NCI-H187 (cell line): ENCODE measurements at places on chromosomes 5 and 9.
A peak's percentile ranks its signal among the peaks of the same experiment; 100 is the strongest.

DNA sequence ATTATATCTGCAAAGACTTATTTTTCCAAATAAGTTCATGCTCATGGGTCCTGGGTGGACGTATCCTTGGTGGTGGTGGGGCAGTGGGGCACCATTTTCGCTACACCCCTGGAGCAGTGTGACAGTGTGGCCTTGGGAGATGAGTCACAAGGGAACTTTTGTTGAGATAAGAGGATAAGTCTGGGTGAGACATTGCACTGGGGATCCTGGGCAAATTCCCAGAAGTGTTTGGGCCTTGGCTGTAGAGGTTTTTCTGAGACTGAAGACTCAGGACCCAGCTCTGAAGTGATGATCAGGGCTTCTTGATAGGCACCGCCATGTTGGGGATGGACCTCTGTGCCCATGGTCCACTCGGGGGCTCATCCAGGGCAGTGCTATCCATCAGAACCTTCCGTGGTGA lies 149.4 kb downstream of the MACROH2A1 start:
- no peak for DNase-seq

- DNase-seq, result no peak
Measured at GRCh38 chr9:137095664-137096517, 9.1 kb downstream of the MAN1B1 start.

- no peak for DNase-seq
Measured at GRCh38 chr9:37348917-37349316, 73.6 kb upstream of the GRHPR start.

DNA sequence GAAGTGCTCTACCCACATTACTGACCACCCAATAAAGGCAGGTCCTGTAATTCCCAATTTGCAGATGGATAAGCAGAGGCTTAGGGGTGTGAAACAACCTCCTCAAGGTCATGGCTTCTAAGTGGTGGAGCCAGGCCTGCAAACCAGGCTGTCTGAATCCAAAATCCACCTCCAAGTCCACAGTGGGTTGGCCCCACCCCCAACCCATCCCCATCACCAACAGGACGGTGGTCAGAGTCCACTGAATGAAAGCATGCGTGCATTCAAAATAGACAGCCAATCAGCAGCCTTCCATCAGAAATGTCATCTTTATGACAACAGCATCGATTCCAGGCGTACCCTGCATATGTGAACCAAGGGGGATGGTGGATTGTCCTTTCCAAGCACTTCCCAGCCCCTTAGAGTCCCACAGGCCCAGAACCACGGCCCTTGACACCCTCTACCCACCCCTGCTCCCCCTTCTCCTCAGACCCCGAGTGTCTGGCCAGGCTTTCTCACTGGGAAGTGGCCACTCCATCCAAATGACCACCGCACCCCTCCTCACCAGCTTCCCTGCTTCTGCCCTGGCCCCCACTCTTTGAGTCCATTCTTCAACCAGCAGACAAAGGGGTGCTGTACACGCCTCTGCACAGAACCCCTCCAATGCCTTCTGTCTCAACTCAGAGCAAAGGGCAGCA lies 133.1 kb downstream of the KCNIP1 start:
- DNase-seq, result no peak

DNA sequence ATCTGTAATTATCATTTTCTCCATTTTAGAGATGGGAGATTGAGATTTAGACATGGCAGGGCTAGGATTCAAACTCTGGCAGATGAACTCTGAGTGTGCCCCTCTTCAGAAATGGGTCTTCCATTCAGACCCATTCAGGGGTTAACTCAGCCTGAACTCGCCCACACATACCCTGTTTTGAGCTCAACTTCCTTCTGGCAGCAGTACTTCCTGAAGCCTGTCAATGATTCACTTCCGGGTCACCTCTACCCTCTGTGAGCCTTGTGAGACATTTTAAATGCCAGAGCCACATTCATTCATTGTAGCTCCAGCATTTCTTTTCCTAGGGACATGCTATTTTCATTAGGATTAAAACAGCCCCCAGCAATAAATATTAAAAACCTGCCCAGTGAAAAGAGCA lies 209.3 kb upstream of the SLC24A2 start:
- no peak for DNase-seq

GRCh38 chr5:6358434-6358820 lies 19.9 kb downstream of the MED10 start:
- no peak for DNase-seq

DNA sequence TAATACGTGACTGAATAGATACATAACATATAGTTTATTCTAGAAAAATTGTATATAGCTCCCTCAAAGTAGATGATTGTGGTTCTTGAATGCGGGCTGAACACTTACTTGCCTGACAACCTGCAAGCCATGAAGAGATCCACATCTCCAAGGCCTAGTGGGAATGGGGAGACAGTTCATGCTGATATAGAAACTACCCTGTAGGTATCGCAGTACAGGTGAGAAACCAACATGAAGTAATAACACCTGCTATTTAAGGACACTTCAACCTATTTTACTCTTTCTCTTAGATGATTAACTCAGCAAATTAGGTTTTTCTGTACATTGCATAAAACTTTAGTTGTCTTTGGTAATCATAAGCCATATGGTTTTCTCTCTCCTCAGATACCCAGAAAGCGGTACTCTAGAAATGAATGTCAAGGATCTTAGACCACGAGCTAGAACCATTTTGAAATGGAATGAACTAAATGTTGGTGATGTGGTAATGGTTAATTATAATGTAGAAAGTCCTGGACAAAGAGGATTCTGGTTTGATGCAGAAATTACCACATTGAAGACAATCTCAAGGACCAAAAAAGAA lies 47.3 kb downstream of the UHRF2 start:
- no peak for DNase-seq

DNA sequence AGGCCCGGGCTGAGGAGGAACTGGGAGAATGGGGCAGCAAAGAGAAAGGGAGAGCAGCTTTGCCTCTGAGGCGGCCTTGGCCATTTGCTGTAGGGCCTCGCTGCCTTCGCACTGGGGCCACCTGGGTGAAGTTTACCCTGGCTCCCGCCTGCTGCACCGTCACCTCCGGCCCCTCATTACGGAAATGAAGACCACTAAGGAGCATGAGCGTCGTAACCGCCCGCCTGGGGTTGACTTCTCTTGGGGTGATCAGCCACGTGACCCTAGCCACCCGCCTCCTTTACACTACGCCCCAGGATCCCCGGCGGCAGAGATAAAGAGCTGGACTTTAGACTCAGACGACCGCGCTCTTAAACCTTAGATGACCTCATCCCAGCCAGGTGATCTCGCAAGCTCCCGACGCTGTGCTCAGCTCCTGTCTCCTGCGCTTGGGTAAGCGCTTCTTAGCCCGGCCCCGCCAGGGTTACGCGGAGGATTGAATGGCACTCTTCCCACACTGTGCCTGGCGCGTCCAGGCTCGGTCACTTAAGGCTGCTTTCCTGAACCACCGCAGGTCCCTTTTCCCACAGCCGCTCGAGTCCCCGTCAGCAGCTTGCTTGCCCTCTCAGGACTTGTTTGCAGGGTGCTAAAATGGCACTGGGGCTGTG lies 107.9 kb upstream of the LARP1 start:
- no peak for DNase-seq

- DNase-seq, result no peak
Measured at GRCh38 chr9:91391818-91392217, 30.1 kb upstream of the AUH start.

GRCh38 chr5:131745155-131745554 lies 51.7 kb downstream of the FNIP1 start:
- DNase-seq, result no peak

- DNase-seq, result no peak
Measured at GRCh38 chr9:93188426-93189368, 4.8 kb downstream of the WNK2 start.

GRCh38 chr9:6641961-6642360 lies 3.6 kb downstream of the GLDC start:
- no peak for DNase-seq

GRCh38 chr5:14168793-14169262 lies 25.7 kb downstream of the TRIO start:
- no peak for DNase-seq

GRCh38 chr9:95045751-95046150 lies 271.8 kb downstream of the FANCC start:
- no peak for DNase-seq

DNA sequence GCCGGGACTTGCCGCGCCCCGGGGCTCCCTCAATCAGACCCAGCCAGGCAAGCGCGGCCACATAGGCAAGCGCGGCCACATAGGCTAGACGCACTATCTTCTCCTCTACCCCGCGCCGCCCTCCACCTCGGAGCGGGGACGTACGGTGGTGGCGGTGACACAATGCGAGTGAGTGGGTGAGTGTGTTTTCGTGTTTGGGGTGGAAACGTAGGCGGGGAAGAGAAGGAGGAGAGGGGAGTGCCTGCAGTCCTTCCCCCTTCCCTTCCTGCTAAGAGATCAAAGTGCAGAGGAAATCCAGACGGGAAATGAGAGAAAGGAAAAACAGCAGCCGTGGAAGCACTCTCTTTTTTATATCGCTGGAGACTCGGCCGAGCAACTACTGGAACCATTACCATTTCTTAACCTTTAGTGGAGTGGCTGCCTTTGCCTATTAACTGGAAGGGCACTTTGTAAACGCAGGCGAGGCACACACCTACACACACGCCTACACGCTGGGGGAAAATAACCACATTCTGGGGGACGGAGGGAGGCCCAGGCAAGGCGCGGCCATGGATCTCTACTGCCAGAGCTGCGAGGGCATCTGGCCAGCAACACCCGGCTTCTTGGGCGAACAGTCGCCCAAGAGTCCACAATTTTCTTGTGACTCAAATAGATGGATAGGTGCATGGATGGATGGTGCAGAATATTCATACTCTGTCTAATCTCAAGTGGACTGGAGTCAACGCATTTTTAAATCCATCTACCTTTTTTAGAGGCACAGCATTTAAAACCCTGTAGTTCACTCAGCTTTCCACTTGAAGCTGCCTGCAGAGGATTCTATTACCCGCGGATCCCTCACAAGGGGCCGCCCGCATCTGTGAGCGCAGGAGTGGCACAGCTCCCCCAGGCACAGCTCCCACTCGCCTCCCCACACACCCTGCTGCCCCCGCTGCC lies 2.1 kb downstream of the EDIL3 start:
- no peak for DNase-seq

DNA sequence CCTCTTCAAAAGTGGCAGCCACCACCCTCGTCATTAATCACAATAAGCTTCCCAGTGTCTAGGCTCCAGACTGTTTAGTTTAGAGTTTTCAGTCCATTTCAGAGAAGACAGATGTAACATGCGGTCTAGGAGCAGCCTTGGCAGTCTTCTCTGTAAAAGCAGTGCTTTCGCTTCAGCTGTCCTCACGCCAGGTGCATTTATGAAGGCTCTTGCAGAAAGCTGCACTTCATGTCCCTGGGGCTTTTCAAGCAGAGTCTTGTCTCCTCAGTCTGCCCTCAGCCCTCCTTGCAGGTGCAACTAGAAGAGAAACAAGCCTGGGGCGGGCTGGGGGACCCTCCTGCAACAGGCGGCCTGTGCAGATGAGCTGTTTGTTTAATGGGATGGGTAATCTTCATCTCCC lies 281.9 kb downstream of the DRD1 start:
- DNase-seq, result peak; percentile 95

DNA sequence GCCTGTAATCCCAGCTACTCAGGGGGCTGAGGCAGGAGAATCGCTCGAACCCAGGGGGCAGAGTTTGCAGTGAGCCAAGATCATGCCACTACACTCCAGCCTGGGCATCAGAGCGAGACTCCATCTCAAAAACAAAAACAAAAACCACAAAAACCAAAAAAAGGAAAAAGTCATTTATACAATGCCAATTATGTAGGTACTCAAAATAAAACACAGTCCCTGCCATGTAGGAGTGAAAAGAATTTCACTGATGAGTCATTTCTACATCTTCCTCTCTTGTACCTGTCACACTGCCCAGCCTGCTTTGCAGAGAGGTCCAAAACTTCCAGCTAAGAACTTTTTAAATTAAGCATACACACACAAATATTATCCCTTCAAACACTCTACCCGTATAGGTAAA lies 215.8 kb downstream of the EPB41L4A start:
- DNase-seq, result no peak

GRCh38 chr9:93028448-93029006 lies 30.0 kb upstream of the SUSD3 start:
- DNase-seq, result no peak

DNA sequence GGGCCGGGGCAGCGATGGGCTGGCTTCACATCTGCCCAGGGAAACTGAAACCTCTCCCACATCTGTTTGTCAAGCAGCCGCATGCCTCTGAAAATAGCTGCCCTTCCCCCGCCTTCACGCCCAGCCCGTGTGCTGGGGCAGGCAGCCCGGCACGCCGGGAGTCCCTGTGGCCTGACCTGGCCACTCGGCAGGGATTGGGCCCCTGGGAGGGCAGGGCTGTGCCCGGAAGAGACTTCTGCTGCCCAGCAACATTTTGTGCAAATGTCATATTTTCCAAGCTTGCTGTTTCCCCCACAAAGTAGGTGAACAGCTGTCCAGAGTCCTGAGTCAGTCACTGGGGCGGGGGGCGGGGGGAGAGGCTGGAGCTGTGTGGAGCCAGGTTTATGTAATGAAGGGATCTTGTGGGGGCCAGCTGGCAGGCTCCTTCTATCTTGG lies 8.2 kb downstream of the COL27A1 start:
- no peak for DNase-seq

GRCh38 chr5:78576376-78576775 lies 72.2 kb downstream of the LHFPL2 start:
- no peak for DNase-seq

DNA sequence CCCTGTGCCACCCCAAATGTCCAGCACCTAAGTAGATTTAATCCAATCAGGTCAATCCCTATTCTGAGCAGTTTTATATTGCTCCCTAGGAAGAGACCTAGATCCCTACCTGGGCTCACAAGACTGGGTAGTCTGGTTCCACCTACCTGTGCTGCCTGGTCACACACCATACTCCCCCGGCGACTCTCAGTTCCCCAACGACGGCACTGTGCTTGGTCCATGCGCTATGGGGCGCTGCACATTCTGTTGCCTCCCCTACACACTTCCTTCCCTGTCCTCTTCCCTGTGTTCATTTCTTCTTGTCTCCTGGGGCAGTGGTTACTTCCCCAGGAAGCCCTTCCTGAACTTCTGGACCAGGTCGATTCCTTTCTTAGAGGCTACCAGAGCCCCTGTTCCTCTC lies 109.9 kb upstream of the IL12B start:
- no peak for DNase-seq

DNA sequence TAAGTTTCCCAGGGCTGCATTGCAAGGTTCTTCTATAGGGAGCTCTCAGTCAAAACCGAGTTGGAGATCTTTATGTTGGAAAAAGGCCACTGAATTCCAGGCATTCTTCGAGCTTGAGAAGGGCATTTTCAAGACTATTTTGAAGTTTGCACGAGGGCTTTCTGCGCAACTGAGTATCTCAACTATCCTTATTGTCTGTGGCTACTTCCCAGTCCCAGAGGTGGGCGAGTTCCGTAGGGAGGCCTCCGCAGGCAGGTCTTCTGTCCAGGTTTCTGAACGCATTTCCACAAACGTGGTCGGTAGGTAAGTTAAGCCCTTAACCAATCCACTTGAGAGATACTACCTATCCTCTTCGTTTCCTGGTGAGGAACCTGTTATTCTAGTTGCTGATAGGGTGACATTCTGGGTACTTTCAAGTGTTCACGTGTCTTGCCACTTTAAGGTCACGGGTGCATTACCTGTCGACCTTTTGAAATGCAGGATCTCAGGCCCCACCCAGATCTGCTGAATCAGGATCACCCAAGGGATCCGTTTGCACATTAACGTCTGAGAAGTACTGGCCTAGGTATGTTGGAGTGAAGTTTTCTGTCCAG lies 51.4 kb upstream of the TJP2 start:
- DNase-seq, result no peak

- DNase-seq, result no peak
Measured at GRCh38 chr5:103842936-103843335, 280.3 kb upstream of the NUDT12 start.

GRCh38 chr9:134585746-134586706 lies 55.6 kb upstream of the COL5A1 start:
- DNase-seq, result no peak
